ENCODE measurements at places on chromosomes 11 and 22. TPM values are rescaled to one million over a fixed set of nuclear protein-coding genes. Genes with fewer than 3 reads are reported as not detected.

The POTEH gene
- polyA plus RNA-seq = not detected

The HPX gene
- 3.2 TPM for polyA plus RNA-seq

The FBLN1 gene
- 95.5 TPM for polyA plus RNA-seq

The KDM4D gene
- 2.1 TPM for polyA plus RNA-seq

The MS4A12 gene
- not detected for polyA plus RNA-seq

The VWCE gene
- 3.1 TPM for polyA plus RNA-seq

DNA sequence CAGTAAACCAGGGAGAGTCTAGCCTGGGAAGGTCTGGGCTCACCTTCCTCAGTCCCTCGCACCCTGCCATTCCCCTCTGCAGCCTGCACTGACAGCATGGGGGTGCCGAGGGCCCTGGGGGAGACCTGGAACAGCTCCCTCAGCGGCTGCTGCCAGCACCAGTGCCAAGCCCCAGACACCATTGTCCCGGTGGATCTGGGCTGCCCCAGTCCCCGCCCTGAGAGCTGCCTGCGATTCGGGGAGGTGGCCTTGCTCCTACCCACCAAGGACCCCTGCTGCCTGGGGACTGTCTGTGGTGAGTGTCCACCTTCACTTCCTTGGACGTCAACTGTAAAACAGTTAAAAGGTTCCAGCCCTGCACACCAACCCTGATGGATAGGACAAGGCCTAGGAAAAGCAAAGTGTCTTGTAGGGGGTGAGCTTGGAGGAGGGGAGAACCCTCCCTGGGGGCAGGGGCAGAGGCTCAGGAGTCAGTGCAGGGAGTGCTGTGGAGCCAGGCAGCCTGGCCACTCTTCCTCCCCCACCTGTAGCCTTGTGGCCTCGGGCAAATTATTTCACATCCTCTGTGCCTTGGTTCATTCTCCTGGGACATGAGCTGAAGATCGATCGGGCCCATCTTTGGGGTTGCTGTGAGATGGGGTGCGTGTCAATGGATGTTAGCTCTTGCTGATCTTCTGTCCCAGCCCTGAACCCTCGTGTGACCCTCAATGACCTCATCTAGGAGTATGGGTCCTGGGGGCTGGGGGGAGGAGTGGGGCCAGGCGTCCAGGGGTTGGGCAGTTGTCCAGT lies 85.2 kb upstream of the MYOD1 start:
- DNase-seq = no peak

DNA sequence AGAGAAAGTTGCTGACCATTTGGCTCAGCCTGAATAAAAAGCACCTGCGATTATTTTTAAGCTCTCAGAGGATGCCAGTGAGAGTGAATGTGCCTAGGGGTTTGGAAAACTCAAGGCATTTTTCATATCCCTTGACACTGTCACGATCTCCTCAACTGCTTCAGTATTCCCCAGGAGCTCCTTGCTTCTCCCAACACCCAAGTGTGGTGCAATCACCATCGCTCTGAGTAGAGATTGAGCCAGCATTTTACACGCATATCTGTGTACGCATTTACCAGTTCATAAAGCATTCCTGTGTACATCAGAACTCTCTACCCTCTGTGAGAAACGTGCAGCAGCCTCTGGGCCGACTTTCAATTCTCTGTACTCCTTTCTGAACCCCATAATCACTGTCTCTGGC lies 1.3 kb downstream of the SRRD start:
- DNase-seq = no peak

GRCh38 chr11:45968901-45969300 lies 46.4 kb downstream of the LARGE2 start:
- DNase-seq = no peak

DNA sequence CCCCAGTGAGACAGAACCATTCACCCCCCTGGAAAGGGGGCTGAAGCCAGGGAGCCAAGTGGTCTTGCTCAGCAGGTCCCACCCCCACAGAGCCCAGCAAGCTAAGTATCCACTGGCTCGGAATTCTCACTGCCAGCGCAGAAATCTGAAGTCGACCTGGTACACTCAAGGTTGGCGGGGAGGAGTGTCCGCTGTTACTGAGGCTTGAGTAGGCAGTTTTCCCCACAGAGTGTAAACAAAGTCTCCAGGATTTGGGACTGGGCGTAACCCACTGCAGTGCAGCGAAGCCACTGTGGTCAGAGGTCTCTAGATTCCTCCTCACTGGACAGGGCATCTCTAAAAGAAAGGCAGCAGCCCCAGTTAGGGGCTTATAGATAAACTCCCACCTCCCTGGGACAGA lies 10.0 kb downstream of the PATE1 start:
- no peak for DNase-seq

DNA sequence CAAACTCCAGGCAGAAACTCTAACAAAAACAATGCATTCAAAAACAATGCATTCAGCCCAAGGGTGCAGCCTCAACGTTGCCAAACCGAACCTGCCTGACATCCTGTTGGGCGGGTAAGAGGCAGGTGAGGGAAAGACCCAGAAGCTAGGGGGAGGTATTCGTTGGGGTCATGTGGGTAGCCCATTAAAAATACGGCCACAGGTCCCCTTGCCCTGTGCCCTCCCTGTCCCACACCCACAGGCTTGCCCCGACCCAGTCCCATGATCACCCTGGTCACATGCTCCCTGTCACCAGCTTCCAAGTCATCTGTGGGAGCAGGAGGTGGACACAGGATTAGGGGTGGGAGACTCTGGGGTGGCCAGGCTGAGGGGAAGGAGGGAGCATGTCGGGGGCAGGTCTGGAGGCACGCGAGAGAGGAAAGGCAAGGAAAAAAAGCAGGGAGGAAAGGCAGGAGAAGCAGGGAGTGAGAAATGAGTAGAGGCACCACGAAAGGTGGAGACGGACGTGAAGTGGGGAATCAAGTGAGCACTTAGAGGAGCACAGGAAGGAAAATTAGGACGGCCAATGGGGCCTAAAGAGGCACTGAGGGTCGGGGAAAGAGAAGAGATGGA lies 683 bp downstream of the PLA2G6 start:
- no peak for DNase-seq

DNA sequence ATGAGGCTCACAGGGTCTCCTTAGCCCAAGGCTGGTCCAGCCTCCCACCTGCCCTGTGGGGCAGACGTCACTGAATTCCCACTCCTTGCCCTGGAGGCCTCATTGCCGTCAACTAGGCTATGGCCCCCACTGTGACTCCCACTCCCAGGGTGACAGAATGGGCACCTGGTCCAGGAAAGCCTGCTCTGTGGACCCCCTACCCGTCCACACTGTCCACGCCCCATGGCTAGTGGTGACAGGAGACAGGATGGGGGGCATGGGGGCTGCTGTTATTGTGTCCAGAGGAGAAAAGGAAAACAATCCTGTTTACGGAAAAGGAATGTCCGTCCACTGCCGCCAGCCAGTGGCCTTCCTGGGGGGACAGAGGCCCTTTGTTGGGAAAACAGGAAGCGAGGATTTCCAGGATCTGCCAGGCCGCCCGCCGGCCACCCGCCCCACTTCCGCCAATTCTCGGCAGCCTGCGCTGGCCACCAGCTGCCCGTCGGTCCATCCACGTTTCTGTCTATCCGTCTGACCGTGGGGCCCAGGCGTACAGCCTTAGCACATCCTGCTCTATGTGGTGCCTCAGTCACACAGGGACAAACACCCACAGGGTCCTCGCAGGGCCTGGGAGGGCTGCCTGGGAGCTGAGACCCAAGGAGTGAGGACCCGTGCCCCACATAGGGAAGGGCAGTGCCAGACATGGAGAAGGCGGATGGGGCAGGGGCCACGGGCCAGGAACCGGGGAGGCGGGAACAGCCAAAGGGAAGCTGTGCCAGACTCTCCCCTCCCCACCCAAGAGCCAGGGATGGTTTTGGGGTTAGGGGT lies 19.5 kb downstream of the CRELD2 start:
- no peak for DNase-seq

DNA sequence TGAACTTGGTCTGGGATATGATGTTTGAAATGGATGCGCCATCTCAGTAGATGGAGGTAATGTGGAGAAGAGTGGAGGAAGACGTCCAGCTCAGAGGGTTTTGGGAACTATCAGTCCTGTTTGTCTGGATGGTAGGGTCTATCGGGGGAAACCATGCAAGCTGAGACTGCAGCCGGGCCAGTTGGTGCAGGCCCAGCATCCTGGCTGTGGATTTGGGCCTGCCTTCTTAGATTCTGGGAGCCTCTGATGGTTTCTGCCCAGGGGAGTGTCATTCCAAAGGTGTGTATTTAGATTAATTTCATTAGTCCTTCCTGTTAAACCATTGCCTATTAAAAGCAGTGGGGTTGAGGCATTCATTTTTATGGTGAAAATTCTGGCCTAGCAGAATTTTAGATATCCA lies 31.6 kb downstream of the BMAL1 start:
- DNase-seq = no peak

- DNase-seq = no peak
Measured at GRCh38 chr11:67662142-67662834, 11.8 kb upstream of the ACY3 start.

Data from renal cortex interstitium (tissue), 15 donors.